ENCODE measurements at places on chromosomes 1 and 21. TPM values are rescaled to one million over a fixed set of nuclear protein-coding genes. Genes with fewer than 3 reads are reported as not detected.

- H3K36me3 ChIP-seq = no peaks in the 10 kb centered on the region
- H3K4me3 ChIP-seq = no peak overlapping the region
- H3K27ac ChIP-seq = no peak overlapping the region
- DNase-seq = no peak
Measured at GRCh38 chr1:59766227-59766855, 48.4 kb upstream of the HOOK1 start.

DNA sequence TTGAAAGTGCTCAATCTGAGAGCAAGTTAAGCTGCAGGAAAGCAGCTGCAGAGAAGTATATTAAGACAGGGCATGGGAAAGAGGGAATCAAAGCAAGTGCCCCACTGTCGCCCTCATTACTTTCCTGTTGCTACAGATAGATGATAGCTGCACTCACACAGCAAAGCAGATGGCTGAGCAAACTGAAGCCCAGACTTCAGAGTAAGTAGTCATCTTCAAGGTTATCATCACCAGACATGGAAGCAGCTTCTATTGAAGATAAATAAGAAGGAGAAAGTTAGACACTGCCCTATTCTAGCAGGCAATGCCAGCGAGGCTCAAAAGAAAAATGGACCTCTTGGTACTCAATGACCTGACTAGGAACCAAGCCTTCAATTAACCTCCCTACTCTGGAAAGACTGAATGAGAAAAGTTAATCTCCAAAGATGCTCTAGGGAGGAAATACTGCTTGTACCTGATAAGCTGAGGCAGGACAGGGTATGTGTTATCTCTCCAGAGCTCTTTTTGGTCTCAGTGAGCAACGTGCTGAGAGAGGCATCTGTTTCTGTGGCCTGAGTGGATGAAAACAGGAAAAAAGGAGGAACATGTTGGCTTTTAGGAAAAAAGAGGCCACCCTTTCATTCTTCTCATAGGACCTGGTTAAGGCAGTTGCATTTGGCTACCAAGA lies 11.1 kb upstream of the MRPL9 start:
- no peak overlapping the region for H3K27ac ChIP-seq
- H3K36me3 ChIP-seq = peaks cover 46% of the 10 kb centered on the region
- no peak for DNase-seq

DNA sequence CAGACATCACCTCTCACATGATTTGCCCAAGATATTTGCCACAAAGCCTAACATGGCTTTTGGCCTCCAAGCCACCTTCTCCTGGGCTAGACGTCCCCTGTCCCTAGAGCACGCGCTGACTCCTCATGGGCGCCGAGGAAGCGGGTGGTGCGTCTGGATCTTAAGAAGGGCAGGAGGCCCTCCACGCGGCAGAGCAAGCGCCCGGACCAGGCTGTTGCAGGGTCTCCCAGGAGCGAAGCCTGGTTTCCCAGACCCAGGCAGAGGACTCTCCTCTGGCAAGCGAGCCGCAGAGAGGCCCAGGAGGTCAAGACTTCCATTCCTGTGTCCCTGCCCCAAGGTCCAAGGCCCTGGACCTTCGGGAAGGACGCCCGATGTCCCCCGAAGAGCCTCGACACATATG lies 101.7 kb upstream of the TTC34 start:
- no peaks in the 10 kb centered on the region for H3K36me3 ChIP-seq
- H3K27ac ChIP-seq = no peak overlapping the region
- H3K4me1 ChIP-seq = no peaks in the 10 kb centered on the region
- no peak overlapping the region for H3K4me3 ChIP-seq
- DNase-seq = no peak
- no peaks in the 10 kb centered on the region for H3K27me3 ChIP-seq

DNA sequence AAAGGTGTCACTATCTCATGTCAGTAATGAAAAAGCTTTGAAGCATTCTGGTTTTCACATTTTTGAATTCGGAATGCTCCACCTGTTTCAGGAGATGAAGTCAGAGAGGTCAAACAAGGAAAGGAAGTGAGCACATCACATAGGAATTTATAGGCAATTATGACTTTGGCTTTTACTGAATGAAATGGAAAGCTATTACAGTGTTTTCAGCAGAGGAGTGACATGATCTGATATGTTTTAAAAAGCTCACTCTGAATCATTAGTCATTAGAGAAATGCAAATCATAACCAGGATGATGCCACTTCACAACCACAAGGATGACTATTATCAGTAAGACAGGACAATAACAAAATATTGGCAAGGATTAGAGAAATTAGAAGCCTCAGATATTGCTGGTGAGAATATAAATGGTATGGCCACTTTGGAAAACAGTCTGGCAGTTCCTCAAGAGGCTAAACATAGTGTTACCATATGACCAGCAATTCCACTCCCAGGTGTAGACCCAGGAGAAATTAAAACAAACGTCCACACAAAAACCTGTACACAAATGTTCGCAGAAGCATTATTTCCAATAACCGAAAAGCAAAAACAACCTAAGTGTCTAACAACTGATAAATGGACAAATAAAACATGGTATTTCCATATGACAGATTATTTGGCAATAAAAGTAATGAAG lies 7.5 kb downstream of the TAF1A start:
- no peak overlapping the region for H3K4me3 ChIP-seq
- H3K36me3 ChIP-seq = peaks cover 34% of the 10 kb centered on the region
- no peaks in the 10 kb centered on the region for H3K4me1 ChIP-seq
- no peak for DNase-seq

Gene ADCY10
- 0.13 TPM for total RNA-seq

Gene CAMK2N1
- total RNA-seq = 7.6 TPM

All from heart left ventricle (tissue), 16 donors.